ENCODE measurements at places on chromosomes 5 and 9.

DNA sequence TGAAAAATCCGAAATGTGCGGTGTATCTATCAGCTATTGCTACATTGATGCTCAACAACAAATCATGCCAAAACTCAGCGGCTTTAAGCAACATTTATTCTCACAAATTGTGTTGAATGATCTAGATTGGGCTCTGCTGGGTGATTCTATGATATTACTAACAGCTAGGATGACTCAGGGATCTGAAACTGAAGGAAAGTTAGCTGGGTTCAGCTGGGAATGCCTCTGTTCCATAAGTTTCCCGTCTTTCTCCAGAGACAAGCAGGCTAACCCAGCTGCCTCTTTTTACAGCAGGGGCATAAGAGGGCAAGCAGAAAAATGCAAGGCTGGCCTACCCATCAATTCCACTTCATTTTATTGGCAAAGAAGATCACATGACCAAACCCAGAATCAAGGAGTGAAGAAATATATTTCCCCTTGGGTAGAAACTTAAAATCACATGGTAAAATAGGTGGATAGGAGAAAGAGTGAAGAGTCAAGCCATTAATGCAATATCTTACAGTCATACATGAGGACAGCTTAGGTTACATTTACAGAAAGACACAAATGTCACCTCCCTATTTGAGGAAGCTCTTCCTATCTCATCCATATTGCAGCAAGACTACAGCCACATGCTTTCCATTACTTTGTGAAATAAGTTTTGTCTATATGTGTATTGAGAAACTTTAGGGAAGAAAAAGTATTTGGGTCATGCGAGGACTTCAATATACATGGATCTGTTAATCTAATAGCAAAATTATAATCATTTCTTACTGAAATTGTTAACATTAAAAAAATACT, 30.8 kb downstream of the IL7R start:
- DNase-seq: no peak

- DNase-seq: no peak
These were observed 17.0 kb downstream of the DMAC1 start for GRCh38 chr9:7782400-7783120.

- DNase-seq: no peak
These were observed 25.4 kb upstream of the TTLL11 start for GRCh38 chr9:122118343-122119165.

DNA sequence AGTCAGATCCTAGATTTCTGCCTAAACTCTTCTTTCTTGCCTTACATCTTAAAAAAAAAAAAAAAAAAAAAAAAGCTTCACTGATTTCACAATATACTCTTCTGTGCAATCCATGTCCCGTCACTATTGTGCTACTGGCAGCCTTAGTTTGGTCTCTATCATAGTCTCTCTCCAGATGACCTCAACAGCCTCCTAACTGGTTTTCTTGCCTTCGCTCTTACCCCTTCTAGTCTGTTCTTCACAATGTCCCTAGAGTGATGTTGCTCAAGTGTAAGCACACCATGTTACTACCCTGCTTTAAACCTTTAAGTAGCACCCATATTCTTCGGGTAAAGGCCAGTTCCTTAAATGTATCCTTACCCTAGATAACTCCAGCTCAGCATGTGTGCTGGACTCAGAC, 25.8 kb downstream of the CD180 start:
- no peak for DNase-seq

- DNase-seq: no peak
These were observed 9.9 kb upstream of the RNF130 start for GRCh38 chr5:180081481-180081880.

DNA sequence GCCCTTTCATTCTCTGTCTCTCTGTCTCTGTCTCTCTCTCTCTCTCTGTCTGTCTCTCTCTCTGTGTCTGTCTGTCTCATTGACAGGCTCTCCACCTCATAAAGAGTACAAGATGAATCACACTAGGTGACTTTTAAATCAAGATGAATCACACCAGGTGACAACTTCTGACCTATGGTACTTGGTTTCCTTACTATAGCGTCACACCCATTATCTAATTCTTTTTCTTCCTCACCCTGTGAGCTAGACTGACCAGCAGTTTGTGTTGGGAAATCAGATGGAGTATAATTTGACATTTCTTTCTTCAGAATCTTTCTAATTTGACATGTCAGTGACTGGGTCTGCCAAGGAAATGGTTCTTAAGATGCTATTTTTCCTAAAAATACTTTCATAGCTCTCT, 232.9 kb downstream of the ARRDC3 start:
- no peak for DNase-seq

DNA sequence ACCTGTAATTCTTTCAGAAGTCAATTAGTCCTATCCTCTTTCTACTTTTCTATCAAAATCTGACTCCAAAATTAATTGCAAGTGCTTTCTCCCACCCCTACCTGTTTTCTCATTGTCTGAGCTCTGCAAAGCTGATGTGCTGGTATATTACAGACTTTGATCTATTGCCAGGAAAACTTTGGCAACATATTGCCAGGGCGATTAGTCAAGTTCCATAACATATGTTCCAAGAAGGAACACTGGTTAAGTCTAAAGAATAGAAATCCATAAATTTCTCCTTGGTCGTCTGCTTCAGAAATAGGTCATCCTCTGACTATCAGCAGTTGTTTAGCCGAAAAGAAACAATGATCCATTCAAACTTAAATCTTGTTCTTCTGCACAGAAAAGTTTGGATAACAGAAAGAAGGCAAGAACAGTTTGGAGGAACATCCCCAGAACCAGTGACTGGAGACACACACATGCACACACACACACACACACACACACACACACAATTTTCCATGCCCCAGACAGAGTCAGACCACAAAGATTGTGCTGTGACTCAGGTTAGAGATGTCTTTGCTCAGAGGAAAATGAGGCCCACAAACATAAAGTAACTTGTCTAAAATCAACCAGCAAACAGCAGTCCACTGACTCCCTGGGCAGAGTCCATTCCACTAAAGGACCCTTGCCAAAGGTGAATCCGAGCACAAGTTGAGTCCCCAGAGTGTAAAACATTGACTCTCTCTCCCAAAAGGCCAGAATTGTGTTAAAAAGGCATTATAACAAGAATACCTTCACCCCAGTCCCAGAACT, 202.1 kb downstream of the DEPDC1B start:
- no peak for DNase-seq

DNA sequence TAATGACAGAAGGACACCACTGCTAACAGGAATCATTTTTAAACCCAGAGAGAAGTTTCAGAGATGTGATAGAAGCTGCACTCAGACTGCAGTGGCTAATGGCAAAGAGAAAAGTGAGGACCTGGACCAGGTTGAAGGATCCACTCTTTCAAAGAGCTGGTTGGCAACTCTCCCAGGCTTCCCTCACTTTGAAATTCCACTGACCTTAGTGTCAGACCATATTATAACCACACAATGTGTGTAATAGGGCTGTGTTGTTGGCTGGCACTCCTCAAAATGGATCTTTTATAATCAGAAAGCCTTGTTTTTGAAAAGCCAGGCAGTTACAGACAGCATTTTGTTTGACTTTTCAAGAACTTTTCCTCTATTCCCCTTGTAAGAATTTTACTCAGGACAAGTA, 280.7 kb downstream of the PRELID2 start:
- no peak for DNase-seq

- DNase-seq: no peak
These were observed 1.6 kb downstream of the PIP5KL1 start for GRCh38 chr9:127928676-127929624.

- DNase-seq: no peak
These were observed 19.6 kb downstream of the TJP2 start for GRCh38 chr9:69193685-69194032.

DNA sequence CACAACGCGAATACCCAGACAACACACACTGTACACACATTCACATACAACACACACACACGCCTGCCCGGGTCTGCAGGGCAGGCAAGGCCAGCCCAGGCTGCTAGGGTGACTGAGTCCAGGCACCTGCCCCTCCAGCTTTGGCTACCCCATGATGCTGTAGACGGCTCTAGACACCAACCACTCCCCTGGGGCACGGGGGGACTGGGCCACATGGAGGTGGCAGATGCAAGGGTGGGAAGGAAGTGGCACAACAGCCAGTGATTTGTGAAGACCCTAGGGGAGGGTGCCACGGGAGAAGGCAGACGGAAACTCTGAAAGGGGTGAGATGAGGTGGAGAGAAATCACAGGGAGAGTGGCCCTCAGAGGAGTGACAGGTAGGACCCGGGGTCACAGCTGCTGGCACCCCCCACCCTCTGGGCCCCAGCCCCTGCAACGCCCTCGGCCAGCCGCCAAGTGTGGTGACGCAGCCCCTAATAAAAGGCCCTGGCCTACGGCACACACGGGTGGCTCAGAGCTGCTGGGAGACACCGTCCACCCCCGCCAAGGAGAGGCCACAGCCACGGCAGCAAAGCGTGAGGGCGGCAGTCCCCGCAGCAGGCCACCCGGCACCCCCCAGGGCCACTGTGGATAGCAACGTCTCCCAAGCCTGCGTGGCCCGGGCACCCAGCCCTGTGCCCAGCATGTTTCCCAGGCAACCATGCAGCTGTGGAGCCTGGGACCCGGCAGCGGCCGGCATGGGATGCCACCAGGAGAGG, 6.6 kb upstream of the CCDC187 start:
- DNase-seq: no peak
